ENCODE measurements at places on chromosomes 4 and X.

- no peak for DNase-seq
Measured at GRCh38 chr4:882646-883045, 49.5 kb downstream of the GAK start.

DNA sequence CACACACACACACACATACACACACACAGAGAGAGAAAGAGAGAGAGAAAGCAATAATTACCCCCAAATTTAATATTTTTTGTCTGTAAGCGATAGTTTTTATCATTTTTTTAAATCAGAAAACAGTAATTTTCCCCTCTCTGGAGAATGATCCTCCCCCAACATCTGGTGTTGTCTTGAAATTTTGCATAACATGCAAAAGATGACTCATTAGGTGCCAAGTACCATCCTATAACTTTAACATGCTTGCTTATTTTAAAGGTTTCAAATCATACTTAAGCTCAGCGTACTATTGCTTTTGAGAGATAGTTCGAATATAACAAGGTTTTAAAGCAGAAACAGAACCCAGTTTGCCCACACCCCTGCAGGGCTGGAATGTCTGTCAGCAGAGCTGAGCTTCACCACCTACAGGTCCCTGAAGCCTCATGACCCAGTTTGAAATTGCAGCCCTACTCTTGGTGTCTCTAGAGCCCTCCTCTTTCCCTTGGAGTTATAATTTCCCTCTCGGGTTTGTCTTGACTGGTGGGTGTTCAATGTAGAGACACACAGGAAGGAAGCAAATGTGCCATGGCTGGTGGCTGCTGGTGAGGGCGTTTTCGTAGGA lies 175.0 kb upstream of the HS3ST1 start:
- no peak for DNase-seq

- no peak for DNase-seq
Measured at GRCh38 chrX:33218819-33219218, 7.5 kb upstream of the DMD start.

GRCh38 chr4:123667496-123667895 lies 270.9 kb downstream of the SPRY1 start:
- no peak for DNase-seq

Data from stimulated activated CD8-positive, alpha-beta memory T cell treated with anti-CD3 and anti-CD28 coated beads, Interleukin-4, amount 100 ng/mL, for 4 hours (primary cell).